Activated CD4-positive, alpha-beta T cell treated with anti-CD3 and anti-CD28 coated beads, Interleukin-2, amount 50 U/mL, for 4 hours (primary cell): ENCODE measurements at places on chromosomes 12 and 14.
A peak's percentile ranks its signal among the peaks of the same experiment; 100 is the strongest.

DNA sequence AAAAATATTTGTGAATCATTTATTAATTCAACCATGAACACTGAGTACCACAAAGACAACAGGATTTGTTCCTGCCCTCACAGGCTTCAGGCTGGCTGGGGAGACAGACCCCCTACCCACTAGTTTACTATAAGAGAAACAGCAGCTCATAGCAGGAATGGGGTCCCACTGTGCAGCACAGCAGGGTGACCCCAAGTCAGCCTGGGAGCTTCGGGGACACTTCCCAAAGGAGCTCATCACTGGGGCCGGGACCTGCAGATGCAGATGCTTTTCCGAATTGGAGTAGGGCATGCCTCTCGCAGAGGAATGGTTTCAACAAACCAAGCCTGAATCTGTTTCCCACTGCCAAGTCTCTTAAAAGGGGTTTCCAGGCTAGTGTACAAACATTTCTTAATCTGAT lies 176.2 kb upstream of the PWP1 start:
- DNase-seq = no peak

GRCh38 chr14:34711169-34711568 lies 3.2 kb downstream of the CFL2 start:
- DNase-seq = no peak

- DNase-seq = no peak
Measured at GRCh38 chr14:51066576-51066975, 28.3 kb downstream of the TRIM9 start.

GRCh38 chr12:110233212-110233903 lies 47.7 kb upstream of the ATP2A2 start:
- no peak for DNase-seq

DNA sequence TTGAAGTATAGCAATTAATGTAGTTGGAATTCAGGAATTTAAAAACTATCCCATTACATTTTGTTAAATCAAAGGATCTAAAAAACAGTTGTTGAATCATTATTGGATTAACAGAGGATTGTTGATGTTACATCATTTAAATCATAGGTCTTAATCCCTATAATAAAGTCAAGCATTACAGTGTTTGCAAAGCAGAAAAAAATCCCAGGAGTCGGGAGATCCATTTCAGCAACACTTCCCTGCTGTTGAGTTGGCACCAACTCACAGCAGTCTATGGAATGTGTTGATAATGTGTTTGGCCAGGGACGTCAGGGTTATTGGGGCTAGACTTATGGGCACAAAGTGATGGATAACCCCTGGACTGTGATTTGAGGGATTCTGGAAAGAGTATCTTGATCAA lies 99.1 kb upstream of the TMTC1 start:
- DNase-seq = no peak

DNA sequence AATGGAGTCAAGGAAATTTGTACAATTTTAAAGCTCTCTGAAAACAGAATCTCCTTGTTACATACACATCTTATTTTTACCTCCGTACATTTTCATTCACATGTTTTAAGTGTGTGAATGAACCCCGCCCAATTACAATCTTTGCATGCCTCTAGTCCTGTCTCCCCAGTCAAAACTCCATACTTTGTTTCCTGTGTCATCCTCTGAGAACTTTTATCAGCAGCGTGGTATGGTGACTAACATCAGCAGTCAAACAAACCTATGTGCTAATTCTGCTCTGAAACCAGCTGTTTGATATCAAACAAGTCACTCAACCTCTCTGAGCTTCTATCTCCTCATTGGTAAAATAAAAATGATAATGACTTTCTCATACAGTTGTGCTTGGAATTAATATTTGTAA lies 15.8 kb upstream of the ERGIC2 start:
- no peak for DNase-seq

- no peak for DNase-seq
Measured at GRCh38 chr12:42372154-42372791, 46.3 kb downstream of the PPHLN1 start.

DNA sequence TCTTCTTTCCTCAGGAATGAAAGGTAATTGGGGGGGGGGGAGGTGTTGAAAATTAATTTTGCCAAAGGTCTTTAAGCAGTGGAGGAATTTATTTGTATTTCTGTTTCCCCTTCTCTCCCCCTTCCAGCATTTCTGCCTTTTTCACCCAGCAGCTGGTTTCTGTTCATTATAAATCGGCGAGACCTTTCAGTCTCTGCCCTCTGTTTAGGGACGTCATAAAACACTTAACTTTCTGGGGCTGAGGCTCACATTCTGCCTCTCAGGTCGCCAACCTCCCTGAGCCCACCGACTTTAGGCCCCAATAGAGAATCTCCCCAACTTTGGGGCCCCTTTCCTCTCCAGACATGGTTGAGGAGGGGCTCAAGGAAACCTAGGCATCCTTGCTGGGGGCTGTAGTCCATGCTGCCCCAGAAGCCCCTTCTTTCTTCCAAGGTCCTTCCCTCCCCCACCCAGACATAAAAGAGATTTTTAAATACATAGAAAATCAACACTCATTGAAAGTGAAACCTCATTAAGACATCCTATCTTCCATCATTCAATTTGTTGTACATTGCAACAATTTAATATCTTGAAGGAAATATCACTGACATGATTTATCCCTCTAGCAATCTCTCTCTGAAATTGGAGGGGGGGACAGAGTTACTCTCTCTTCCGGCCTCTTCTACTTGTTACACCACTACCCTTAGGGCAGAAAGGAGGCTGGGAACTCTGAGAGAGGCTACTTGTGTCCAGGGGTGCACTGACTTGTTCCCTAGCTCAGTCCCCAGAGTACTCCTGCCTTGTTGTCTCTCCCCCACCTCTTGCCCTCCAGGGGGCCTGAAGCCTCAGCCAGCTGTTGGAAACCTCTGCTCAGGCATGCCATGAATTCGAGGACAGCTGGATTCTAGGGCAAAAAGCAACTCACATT lies 2.5 kb upstream of the HOXC6 start:
- DNase-seq = no peak

GRCh38 chr12:107584563-107584962 lies 101.0 kb upstream of the PWP1 start:
- DNase-seq = no peak

GRCh38 chr12:1796515-1797010 lies 23.8 kb upstream of the LRTM2 start:
- DNase-seq = peak; percentile 32

- DNase-seq = no peak
Measured at GRCh38 chr12:114368685-114369452, 37.1 kb downstream of the TBX5 start.

GRCh38 chr12:92995258-92995903 lies 66.3 kb upstream of the EEA1 start:
- DNase-seq = no peak

GRCh38 chr12:131471946-131472732 lies 238.8 kb upstream of the SFSWAP start:
- no peak for DNase-seq

DNA sequence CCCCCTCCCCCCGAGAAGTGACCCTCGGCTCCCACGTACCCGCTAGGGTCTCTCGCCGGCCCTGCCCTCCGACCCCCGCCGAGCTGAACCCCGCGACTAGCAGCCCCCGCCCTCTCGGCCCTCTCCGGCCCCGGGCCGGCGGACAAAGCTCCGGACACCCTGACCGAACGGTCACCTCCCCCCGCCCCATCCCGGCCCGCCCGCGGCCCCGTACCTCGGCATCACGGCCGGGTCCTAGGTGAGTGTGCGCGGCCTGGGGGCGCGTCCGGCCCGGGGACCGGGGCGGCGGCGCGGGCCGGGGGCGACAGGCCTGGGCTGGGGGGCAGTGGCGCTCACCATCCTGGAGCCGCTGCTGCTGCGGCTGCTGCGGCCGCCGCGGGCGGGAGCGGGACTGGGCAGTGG lies at the start of gene FIGNL2:
TSS of gene FIGNL2 (minus strand) at position 393 of the 402 bp plus-strand sequence. CDS start 26,305 bp downstream, outside the sequence.
- DNase-seq = no peak

DNA sequence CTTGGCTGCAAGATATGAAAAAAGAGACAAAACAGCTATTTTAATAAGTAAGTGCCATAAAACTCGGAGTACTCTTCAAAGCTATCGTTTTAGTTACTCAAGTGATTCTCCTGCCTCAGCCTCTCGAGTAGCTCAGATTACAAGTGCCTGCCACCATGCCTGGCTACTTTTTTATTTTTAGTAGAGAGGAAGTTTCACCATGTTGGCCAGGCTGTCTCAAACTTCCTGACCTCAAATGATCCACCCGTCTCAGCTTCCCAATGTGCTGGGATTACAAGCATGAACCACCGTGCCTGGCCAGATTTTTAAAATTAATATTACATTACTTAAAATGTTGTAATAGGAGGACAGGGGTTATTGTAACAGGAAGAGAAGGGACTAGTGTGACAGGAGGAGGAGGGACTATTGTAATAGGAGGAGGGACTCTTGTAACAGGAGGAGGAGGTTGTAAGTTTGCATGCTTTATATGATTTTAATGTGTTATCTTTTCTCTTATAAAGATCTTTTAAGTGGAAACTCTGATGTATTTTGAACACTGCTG lies 61.3 kb downstream of the KITLG start:
- no peak for DNase-seq

DNA sequence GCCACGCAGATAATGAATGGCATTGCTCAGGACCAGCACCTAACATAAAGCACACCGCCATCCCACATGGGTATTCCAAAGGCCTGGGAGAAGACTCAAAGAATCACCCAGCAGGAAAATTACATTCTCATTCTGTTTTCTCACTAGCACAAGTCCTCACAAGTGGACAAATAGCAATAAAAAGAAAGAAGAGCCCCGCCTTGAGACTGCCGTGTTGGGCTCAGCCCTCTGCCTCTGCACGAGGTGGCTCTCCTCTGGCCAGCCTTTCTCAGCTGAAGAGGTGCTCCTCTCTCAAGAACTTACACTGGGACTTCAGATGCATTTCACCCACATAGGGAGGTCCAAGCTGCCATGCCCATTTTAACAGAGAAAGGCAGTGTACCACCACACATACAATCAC lies 207.5 kb downstream of the SPTSSA start:
- DNase-seq = no peak

DNA sequence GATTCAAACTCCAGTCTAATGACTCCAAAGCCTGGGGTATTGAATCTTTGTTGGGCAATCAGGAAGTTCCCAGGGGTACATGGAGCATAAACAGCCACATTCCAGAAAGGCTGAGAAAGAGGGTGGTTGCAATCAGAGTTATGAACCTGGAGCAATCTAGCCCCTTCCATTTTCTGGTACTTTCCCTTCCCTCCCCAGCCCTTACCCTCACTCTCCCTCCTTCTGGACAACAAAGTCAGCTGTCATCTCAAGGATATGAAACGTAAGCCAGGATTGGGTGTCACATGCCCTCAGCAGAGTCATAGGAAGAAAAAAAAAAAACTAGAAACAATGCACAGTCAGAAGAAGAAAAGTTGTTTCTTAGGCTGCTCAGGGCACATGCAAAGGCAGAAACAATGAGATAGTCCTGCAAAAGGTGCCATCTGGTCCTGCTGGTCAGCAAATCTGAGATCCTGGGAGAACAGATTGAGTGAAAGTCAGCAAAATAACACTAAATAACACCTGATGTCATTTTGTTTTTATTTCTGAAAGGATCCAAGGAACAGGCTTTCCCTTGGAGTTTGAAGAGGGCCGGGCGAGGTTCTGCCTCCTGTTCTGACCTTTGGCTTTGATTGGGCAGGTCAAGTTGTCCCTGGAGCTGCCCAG lies 27.1 kb downstream of the TMEM229B start:
- no peak for DNase-seq

DNA sequence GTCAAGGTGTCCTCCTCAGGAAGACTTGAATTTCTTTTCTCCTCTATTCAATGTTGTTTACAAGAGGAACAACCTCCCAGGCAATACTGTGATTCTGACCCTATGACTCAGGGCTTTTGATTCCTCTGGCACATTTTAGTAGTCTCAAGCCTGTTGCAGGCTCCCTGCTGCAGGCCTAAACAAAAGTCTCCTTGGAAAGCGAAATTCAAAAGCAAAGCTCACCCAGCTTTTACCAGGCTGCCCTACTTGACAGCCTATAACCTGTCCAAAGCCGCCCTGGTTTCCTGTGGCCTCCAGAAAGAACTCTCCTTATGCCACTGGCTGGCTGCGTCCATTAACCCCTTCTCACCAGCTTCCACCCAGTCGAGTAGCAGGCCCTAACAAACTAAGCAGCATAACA lies 11.6 kb downstream of the FGD6 start:
- no peak for DNase-seq

- no peak for DNase-seq
Measured at GRCh38 chr12:30970559-30971197, 44.1 kb downstream of the TSPAN11 start.

- DNase-seq = peak; percentile 2
Measured at GRCh38 chr14:86038387-86039042, 508.6 kb downstream of the FLRT2 start.

GRCh38 chr14:96121660-96122395 lies 82.7 kb downstream of the C14orf132 start:
- no peak for DNase-seq

- DNase-seq = no peak
Measured at GRCh38 chr12:67526129-67526528, 122.4 kb upstream of the DYRK2 start.

- no peak for DNase-seq
Measured at GRCh38 chr12:121762269-121762668, 31.2 kb downstream of the RHOF start.

DNA sequence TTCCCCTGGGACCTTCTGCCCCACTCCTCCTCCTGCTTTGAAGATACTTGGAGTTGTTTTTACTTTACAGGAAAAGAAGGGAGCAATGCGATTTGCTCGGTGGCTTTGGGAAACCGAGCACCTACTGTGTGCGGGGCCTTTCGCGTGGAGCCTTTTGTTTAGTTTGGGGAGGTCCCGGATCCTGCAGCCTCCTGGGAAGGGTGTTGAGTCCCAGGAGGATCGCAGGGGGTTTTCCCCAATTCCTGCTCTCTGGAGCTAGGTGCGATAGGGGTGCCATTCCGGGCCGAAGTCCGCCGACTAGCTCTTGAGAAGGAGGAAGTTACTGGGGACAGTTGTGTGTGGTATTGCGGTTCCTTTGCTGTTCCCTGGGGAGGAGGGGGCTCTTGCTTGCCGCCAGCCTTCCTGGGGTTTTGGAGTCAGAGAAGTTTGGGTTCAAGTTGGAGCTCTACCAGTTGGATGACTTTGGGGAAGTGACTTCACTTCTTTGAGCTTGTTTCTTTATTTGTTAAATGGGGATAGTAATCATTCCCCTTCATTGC lies 1.1 kb downstream of the BRI3BP start:
- no peak for DNase-seq

- DNase-seq = peak; percentile 2
Measured at GRCh38 chr12:125330645-125331341, 265.6 kb downstream of the AACS start.

DNA sequence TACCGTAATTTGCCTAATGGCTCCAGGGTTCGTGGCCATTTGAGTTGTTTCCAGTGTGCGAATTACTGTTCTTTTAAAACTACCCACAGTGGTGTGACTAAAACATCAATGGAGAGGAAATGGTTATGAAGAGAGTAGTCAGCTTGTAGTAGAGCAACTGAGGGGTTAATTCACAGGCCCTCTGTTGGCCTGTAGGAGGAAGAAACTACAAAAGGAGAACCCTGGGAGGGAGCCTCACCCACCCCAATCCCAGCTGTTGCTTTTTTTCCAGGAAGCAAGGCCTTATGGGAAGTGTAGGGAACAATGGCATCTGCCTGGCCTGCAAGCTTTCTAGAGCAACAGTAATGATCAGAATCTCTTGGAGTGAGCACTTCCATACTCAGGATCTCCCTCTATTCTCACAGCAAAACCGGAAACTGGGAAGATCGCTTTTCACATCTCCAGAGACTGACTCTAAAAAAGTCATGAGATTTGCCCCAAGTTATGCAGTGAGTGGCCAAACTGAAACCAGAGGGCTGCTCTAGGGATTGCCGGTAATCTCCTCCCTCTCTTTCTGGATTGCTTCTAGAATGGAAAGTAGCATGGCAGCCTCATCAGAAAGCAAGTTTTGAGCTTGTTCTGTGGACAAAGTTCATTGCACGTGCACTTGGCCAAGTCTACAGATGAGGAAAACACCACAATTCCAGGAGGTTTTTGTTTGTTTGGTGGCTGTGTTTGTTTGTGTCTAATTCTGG lies 125.3 kb upstream of the PWP1 start:
- DNase-seq = no peak
